GM12891 (cell line): ENCODE measurements at places on chromosomes 7 and 10.

DNA sequence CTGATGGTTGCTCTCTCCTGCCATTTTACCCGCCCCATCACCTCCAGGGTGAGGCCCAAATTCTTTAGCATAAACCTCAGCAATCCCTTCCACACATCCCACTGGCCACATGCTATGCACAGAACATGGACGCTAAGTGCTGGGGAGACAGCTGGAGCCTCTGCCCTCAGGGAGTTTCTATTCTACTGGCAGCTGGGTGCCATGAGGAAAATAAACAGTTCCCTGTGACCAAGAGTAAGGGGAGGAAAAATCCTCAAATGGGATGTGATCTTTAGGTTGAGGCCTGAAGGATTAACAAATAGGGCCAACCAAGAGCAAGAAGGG, 1.2 kb downstream of the PARP12 start:
- DNase-seq, result no peak

DNA sequence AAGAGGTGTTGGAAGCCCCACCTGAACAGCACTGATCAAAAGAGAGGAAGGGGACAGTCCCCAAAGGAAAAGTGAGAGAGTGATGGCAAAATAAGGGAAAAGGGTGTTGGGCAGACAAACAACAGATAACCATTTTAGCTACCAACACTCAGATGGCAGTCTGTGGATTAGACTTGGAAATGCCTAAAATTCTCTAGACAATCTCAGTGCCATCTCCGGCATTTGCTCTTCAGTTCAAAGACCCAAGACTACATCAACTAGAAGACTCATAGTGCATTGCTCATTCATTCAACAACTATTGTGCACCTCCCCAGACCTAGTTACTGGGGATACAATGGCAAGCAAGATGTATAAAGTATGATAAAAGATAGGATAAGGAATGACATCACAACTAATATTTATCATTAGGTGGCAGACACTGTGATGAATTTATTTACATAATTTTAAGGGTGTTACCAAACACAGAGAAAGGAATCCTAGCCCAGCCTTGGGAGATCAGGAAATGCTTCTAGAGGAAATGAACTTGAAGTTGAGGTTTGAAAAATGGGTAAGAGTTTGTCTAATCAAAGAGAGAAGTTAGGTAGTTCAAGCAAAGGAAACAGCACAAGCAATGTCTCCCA, 109.3 kb upstream of the ARID5B start:
- no peak for DNase-seq

GRCh38 chr7:25725451-25725850, 426.5 kb upstream of the NFE2L3 start:
- DNase-seq, result no peak

DNA sequence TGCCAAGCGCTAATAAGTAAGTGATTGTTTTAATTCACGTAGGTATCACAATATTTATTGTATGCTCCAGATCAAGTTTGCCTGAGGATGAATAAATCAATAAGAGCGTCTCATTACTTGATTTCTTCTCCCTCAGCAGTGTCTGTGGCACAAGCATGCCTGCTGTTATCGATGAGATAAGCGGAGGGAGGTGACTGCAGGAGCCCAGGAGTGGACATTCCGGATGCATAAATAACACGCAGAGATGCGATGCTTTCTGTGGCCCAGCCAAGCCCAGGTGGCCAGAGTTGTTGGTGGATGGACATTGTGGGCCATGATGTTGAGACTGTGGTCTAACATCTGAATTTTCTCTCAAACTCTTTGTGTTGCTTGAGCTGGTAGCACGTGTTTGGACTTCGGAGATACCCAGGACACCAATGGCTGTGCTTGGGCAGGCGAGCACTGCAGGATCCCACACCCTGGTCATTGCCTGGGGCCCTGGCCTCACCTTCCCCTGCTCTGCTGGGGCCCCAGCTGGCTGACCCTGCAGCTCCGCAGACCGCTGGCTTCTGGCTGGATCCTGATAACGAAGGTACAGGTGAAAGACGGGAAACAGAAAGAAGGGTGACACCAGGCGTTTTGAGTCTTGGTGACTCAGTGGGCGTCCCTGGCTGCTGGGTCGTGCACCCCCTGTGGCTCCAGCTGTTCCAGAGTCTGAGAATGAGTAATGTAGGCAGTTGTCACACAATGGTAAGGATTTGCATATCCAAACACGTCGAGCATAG, 31.2 kb upstream of the MNX1 start:
- no peak for DNase-seq

- DNase-seq, result no peak
These were observed 4.4 kb downstream of the PKD1L1 start for GRCh38 chr7:47943676-47944474.

DNA sequence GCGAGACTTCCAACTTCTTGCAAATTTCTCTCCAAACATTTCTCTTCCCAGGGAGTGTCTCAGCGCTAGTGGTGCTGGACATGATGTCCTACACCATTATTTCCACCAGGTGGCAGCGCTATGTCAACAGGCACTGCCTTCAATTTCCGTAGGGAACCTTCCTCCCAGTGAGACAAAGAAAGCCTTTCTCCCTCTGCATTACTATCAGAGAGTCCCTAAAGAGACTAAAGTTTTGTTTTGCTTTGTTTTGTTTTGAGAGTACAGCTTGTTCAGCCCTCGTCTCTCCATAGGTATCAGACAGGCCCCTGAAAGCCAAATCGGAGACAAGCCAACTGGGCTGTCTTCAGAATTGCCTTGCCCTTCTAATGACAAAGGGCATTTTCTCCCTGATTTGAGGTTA, 44.2 kb upstream of the GGCT start:
- DNase-seq, result no peak

GRCh38 chr7:29039821-29040578, 81.9 kb upstream of the TRIL start:
- DNase-seq, result no peak

GRCh38 chr10:35413985-35414861, 77.9 kb downstream of the CCNY start:
- no peak for DNase-seq

DNA sequence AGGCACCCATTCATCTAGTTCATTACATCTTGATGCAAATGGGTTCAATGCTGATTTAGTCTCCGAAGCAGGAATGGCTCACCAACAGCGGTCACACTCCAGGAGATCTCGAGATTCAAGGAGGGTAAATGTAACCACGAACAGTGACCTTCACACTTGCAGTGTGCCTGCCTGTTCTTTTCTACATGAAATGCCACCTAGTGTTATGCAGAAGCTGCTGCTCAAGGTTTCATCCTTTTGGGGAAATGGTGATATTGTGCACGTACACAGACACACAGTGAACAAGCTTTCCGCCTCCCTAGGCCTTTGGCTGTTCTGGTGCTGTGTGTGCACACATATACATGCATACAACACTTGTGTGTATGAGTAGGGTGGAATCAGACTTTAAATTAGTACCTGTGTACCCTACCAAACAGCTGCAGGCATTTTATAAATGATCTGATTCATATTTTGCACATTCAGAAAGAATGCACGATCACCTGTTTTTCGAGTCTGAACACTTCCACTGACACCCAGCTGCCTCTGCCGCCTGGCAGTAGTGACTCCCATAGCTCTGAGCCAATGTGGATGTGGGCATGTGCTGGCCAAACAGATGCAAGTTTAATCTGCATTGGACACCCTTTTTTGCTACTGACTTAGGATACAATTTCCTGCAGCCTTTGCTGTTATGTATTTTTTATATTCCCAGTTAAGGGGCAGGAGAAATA, 100.5 kb downstream of the TACC2 start:
- DNase-seq, result no peak

DNA sequence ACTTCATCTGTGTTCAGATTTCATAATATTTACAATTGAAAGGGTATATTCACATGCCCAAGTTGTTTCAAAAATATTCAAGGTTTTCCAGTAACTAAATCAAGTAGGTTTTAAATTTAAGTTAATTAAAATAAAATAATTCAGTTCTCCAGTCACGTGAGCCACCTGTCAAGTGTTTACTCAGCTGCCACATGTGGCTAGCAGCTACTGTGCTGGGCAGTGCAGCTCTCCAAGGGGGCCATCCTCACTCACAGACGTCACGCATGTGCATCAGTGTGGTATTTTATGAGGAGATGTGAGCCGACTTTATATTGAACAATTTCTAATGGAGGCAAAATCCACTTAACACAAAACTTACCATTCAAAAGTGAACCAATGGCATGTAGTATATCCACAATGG, 69.7 kb upstream of the CAMK2B start:
- DNase-seq, result no peak

- no peak for DNase-seq
These were observed 36.3 kb downstream of the GPR22 start for GRCh38 chr7:107505997-107506673.

DNA sequence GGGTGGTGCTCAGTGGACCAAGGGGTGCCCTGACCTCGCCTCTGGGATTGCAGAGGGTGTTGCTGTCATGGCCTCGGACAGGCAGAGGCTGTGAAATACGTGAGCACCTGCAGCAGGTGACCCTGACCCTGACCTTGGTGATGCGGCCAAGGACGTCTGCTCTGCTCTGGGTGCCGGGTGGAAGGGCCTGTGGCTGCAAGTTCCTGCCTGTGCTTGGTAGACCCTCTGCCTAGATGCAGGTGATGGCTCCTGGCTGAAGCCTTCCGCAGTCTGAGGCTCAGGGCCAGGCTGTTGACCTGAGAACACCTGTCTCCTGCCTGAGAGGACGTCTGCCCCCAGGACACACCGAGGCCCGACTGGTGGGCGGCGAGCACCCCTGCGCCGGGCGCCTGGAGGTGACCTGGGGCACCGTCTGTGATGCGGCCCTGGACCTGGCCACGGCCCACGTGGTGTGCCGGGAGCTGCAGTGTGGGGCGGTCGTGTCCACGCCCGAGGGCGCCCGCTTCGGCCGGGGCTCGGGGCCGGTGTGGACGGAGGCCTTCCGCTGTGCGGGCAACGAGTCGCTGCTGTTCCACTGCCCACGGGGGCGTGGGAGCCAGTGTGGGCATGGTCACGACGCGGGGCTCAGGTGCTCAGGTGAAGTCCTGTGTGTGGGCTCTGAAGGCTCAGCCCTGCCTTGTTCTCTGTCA, 4.4 kb downstream of the SCART1 start:
- no peak for DNase-seq

DNA sequence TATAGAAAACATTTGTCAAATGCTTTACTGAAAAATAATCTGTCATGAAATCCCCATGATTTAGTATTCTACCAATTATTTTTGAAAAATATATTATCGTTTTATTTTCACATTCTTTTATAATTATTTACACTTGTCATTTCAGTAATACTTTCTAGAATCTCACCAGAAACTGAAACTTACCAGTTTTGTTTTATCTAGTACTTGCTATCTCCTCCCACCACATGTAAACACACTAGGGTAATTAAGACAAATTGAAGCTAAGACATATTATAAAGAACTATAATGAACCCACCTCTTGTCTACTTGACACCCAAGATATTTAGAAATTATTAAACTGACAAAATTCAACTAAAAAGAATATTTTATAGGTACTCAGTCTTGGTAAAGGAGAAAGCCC, 51.5 kb upstream of the GRM3 start:
- no peak for DNase-seq

- DNase-seq, result no peak
These were observed 80.1 kb downstream of the MTERF1 start for GRCh38 chr7:91800389-91800788.

- no peak for DNase-seq
These were observed 171.0 kb upstream of the NEBL start for GRCh38 chr10:21068026-21068656.

- no peak for DNase-seq
These were observed 11.5 kb downstream of the ANKRD22 start for GRCh38 chr10:88840104-88840503.

- DNase-seq, result no peak
These were observed 457.0 kb downstream of the INHBA start for GRCh38 chr7:41245916-41246315.

DNA sequence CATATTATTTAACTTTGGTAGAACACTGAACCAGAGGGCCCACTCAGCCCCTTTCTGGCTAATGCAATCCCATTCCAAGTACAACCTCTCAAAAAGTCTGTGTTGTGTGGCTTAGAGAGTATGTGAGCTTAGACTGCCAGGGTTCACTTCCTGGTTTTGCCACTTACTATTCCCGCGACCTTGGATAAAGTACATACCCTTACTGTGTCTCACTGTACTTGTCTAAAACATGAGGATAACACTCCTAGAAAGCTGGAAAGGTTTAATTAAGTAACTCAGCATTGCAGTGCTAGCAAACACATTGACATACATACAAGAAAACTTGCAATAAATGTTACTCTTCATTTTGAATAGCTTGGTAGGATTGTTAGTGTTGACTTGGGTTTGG, 215.8 kb downstream of the CHCHD3 start:
- no peak for DNase-seq

GRCh38 chr10:114376523-114376922, 27.8 kb downstream of the AFAP1L2 start:
- no peak for DNase-seq

GRCh38 chr10:11863353-11864109, 40.4 kb downstream of the PROSER2 start:
- peak; percentile 64 for DNase-seq

GRCh38 chr7:158353606-158354570, 233.7 kb downstream of the PTPRN2 start:
- no peak for DNase-seq

- no peak for DNase-seq
These were observed 8.9 kb downstream of the ANKMY2 start for GRCh38 chr7:16636555-16637101.

DNA sequence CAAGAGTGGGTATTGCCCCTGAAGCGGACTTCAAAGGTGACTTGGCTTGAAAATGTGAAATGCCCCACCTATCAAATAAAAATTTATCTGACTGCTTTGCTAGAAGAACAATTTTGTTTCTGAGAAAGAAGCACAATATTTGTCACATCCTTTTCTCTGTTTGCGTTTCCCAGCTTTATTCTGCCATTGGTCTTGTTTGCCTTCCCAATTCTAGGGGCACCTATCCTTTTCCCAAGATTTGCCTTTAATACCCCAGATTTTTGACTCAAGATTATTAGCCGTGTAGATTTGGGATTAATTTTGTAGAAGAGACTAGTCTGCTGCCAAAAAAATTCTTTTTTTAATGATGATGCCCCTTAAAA, 110.2 kb upstream of the LRGUK start:
- DNase-seq, result no peak

- no peak for DNase-seq
These were observed 26.5 kb upstream of the TLL2 start for GRCh38 chr10:96540240-96540639.

GRCh38 chr7:16933296-16934279, 51.8 kb upstream of the AGR3 start:
- DNase-seq, result no peak

DNA sequence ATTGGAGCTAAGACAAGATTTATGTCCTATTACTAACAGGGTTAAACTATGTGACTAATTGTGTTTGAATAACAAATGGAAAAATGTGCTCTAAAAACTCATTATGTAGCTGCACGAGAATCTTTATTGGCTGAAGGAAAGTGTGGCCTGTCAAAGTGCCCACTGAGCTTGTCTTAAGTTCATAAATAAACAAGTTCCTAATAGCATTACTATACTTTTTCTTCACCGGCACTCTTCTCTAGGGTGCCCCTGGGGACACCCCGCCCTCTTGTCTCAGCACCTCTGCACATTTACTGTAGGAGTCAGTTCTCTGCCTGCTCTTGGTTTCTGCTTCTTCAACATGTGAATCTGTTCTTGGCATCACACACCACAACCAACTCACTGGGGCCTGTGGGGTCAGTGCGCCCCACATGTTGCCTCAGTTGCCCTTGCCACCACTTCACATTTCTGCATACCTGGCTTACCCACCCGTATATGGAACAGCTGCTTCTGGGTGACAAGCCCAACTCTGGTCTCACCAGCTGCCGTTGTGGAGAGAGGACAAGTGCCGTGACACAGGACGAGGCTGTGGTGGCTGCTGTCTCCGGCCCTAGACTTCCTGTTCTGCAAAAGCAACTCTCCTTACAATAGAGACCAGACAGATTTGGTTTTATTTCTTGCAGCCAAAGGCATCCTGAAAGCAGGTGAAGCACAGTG, 96.3 kb upstream of the DDC start:
- no peak for DNase-seq
